ENCODE measurements at places on chromosomes 6 and 20.

GRCh38 chr6:35296931-35297600 is 552 bp upstream of the DEF6 start:
- no peak for DNase-seq

GRCh38 chr20:57425150-57426013 is 34.2 kb downstream of the RBM38 start:
- peak; percentile 93 for DNase-seq

- no peak for DNase-seq
Observed at GRCh38 chr6:26267083-26267589, 97.9 kb upstream of the BTN3A2 start.

GRCh38 chr6:112691289-112691688 is 344.2 kb downstream of the RFPL4B start:
- DNase-seq: no peak

DNA sequence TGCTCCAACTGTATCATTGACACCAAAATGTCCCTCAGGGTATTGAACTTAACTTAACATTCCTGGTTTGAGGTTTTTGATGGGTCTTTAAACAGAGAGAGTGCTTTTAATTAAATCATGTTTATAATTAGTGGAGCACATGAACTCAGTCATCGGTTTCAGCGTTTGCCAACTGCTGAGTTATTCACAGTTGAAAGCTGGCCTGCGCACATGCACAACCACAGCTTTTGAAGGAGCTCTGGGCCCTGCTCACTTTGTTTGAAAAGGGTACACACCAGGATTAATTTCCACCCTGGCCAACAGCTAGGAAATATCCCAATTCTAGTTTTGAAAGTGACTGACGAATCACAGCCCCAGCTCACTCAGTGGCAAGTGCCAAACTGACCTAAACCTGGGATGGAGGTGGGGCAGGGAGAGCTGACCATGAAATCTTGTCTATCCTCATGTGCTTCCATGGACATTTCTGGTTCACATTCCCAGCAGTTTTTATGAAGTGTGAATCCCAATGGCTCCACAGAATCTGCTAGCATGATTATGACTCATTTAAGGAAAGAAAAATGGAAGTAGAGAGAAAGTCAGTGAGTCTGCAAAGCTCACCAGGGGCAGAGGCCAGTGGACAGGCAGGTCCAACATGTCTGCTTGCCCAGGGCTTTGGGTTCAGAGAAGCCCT is 247.8 kb downstream of the FNDC1 start:
- DNase-seq: no peak

GRCh38 chr6:159360306-159360705 is 191.1 kb downstream of the FNDC1 start:
- no peak for DNase-seq

GRCh38 chr20:44031781-44032582 is 117.3 kb downstream of the TOX2 start:
- no peak for DNase-seq

DNA sequence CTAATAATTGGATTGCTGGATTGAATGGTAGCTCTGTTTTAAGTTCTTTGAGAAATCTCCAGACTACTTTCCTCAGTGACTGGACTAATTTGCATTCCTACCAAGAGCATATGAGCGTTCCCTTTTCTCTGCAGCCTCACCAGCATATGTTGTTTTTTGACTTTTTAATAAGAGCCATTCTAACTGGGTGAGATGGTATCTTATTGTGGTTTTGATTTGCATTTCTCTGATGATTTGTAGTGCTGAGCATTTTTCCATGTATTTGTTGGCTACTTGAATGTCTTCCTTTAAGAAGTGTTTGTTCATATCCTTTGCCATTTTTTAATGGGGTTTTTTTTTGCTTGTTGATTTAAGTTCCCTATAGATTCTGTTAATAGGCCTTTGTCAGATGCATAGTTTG is 94.7 kb upstream of the AHI1 start:
- peak; percentile 25 for DNase-seq

DNA sequence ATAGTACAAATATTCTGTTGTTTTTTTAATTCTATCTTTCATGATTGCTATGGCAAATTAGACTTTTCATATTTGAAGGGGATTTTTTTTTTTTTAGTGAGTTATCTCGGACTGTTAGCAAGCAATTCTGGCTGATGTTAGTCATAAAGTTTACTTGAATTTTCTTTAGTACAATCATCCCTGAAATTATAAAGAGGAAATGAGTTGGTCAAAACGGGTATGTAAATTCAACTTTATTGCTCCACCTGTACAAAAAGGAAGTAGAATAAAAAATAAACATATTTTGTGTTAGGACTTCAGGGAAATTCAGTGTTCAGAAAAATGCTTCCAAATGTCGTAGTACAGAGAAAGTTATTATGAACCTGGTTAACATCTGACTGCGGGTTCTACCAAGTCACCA is 40.3 kb downstream of the PPP1R14C start:
- DNase-seq: no peak

- no peak for DNase-seq
Observed at GRCh38 chr6:81589465-81590313, 162.8 kb downstream of the TENT5A start.

- no peak for DNase-seq
Observed at GRCh38 chr20:46746956-46747526, 37.6 kb downstream of the SLC2A10 start.

DNA sequence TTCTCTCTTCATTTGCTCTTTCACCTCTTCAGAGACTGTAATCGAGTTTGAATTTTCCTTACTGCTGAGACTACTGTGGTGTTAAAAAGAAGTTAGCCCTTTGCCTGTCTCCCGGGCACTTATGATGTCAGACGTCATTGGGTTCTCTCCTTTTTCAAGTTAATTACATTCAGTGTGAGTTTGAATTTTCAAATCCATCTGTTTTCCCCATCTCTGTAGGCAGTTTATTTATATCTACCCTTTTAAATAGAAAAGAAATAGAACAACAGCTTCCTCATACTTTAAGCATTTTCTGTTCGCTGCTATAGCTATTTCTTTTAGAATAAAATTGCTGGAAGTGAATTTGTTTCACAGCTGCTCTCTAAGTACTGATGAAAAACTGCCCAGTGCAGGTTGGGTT is 81.4 kb downstream of the MCHR2 start:
- no peak for DNase-seq

DNA sequence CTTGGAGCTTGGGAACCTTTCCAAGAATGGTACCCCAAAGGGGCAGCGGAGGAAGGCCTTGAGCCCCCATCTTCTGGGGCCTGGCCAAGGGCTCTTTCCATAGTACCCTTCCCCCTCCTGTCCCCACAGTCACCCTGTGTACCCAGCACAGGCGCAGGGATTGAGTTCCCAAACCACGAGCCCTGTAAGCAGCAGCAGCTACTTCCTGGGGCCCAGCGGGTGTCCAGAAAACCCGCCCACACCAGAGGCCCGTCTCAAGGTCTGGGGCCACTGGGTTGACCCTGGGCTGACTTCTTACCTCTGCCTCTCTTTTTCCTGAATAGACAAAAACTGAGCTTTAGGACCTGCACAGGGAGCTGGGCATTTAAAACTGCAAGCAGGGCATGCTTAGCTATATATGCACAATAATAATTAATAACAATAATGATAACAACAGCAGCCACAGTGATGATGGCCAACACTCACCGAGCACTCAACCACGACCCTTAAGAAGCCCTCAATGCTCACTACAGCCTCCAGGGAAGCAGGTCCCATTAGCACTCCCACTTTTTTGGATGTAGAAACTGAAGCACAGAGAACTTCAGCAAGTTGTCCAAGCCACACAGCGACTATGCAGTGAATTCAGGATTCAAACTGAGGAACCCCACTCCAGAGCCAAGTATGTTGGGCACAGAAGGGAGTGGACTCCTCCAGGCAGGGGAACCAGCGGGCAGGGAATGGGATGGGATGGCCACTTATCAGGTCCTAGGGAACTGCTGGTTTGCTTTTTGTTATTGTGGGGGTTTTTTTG is 14.5 kb downstream of the NOL4L start:
- no peak for DNase-seq

- no peak for DNase-seq
Observed at GRCh38 chr6:20223141-20223540, 10.9 kb upstream of the MBOAT1 start.

DNA sequence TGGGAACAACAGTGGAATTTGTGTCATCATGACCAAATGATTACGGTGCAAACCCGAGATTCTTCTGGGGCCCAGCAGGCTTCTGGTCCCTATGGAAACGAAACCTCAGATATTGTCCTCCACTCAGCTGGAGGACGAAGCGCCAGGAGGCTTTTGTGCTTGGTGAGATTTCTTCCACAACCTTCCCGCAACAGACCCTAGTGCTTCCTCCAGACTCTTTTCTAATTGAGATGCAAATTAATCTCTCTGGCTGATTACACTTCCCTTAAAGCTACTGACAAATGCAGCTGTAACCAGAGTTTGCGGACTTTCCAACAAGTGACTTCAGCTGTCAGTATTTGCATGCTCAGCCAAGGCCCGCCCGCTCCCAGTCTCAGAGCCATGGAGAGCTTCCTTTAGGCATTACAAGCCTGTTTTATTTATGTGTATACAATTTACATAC is 96.0 kb downstream of the INSM1 start:
- peak; percentile 98 for DNase-seq

DNA sequence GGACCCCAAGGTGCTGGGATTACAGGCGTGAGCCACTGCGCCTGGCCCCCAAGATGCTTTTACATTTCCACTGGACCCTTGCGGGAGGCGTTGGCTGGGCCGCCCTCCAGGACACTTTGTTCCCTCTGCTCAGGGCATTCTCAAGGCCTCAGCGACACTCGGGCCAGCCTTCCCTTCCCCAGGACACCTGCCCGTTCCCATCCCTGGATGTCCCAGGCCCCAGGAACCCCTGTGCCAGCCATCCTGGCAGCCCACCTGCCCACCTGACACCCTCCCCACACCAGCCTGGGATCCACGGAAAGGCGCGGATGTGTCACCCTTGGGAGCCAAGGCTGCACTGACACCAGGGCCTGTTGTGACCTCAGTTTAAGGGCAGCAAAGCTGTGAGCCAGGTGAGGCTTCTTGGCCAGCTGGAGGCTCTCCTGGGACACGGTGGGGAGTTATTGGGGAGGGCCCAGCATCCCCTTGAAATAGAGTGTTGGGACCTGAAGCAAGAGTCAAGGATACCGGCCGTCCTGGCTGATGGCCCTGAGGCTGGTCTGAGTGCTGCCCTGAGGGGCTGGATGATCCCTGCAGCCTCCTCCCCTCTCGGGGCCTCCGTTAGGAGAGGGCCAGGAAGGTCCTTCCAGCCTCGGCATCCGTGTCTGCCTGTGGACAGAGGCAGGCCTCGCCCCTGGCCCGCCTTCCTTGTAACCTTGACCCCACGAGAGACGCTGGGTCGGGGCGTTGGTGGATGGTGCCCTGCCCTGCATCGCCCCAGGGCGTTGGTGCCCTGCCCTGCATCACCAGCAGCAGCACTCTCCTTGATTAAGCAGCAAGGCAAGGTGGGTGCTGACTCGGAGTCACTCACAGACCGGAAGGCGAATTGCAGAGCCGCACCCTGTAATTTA is 84.2 kb upstream of the BHLHE23 start:
- no peak for DNase-seq

GRCh38 chr6:70957284-70957617 is 391 bp upstream of the B3GAT2 start:
- peak; percentile 45 for DNase-seq

DNA sequence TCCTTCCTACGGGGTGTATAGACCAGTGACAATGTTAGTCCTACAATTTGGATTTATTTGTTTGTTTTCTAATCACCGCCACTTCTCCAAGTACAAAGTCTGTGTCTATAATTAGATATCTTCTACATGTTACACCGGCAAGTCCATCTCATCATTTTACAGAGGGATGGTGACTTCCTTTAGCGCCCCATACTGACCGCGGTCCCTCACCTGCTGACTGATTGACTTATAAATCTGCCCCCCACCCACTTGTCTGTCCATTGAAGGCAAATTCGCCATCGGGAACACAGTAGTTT is 8.9 kb upstream of the NR2E1 start:
- DNase-seq: no peak

- DNase-seq: no peak
Observed at GRCh38 chr20:48815537-48815936, 12.3 kb downstream of the PREX1 start.

- DNase-seq: no peak
Observed at GRCh38 chr6:150176659-150177058, 33.8 kb downstream of the PPP1R14C start.

- DNase-seq: no peak
Observed at GRCh38 chr6:6840831-6841291, 252.3 kb downstream of the LY86 start.

- DNase-seq: no peak
Observed at GRCh38 chr6:147142684-147143245, 61.5 kb upstream of the STXBP5 start.

GRCh38 chr20:19212821-19213502 is 520 bp downstream of the SLC24A3 start:
- DNase-seq: peak; percentile 72

DNA sequence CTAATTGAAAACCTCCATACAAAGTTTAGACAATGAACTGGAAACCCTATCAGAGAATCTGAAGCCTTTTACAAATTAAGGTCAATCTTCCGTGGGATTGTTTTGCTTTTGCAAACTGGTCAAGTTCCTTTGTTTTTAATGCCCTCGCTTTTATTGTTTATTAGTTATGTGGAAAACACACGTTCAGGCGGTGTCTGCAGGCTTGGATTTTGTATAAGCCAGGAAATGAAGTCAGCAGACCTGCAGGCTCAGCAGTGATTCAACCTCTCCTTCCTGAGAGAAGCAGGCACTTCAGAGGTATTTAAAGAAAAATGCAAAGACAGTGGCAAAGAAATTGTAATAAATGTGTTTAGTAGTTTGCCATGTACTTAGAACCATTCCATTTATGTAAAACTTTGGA is 103.4 kb upstream of the PDE10A start:
- DNase-seq: no peak

- no peak for DNase-seq
Observed at GRCh38 chr6:166415833-166416347, 33.1 kb upstream of the MPC1 start.

DNA sequence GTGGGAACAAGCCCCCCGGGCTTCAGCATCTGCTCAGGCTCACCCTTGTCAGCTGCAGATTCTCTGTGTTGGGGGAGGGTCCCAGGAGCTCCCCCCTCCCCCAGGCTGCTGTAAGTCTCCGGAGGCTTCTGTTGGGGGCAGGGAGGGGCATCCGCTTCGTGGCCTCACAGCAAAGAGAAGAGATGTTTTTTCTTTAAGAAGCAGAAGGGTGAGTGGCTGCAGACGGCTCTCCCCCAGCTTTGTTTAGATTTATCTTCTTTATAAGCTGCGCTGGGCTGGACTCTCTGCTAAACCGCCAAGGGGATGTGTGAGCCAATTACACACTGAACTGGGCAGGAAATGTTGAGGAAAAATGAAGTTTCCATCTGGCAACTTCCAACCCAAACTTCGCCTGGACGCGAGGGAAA is 48.7 kb upstream of the GATA5 start:
- no peak for DNase-seq

- DNase-seq: no peak
Observed at GRCh38 chr6:98946879-98947410, 801 bp downstream of the FBXL4 start.

DNA sequence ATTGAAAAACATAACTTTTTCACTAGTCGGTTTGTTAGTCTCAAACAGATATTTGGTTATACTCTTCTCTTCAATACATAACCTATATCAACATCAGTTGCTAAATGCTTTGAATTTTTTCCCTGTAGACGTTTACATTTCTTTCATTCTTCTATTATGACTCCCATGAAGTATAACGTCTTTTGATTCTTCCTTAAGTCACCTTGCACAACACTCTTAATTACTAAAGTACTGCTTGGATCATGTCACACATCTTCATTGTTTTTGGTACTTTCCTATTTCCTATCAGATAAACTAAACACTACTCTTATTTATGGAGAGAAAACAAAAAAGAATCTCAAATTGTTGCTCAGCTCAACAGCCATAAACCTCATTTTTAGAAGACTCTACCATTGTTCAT is 23.0 kb upstream of the BMP5 start:
- DNase-seq: no peak

GRCh38 chr6:25057111-25057905 is 121.5 kb upstream of the RIPOR2 start:
- DNase-seq: peak; percentile 24

All from NCI-H526 (cell line).